ENCODE measurements at places on chromosomes 6 and 20.
A peak's percentile ranks its signal among the peaks of the same experiment; 100 is the strongest.

DNA sequence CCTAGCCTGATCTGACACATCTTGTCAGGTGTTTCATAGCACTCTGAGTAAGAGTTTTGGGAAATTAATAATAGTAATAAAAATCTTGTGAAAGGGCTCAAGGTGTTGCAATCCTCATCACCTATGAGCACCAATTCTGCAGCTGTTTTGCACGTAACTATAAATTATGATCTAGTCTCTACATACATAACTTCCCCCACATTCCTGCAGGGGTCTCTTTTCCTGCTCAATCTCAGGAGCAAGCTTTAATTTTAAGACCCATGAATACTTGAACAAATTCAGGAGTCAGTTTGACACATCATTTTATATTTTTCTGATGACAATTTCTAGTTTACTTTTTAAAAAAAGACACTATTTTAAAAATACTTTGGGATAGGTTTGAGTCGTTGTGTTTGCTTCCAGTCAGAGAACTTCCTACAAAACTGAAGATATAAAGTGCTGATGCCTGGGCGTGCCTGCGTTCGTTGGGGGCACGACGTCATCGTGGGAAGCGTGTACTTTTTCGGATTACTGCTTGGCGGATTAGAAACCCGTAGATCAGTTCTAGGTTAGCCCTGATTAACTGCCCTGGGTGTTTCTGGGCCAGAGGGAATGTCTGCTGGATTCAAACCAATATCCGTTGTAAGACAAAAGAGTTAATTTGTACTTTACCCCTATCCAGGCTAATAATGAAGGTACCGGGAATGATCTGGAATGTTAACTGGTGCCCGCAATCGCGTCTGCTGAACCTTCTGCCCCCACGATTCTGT, 1.0 kb upstream of the E2F3 start:
- peak; percentile 62 for DNase-seq

GRCh38 chr20:36128463-36129159, 25.9 kb upstream of the EPB41L1 start:
- DNase-seq: no peak

- DNase-seq: no peak
Measured at GRCh38 chr6:34829137-34829536, 37.3 kb downstream of the BLTP3A start.

DNA sequence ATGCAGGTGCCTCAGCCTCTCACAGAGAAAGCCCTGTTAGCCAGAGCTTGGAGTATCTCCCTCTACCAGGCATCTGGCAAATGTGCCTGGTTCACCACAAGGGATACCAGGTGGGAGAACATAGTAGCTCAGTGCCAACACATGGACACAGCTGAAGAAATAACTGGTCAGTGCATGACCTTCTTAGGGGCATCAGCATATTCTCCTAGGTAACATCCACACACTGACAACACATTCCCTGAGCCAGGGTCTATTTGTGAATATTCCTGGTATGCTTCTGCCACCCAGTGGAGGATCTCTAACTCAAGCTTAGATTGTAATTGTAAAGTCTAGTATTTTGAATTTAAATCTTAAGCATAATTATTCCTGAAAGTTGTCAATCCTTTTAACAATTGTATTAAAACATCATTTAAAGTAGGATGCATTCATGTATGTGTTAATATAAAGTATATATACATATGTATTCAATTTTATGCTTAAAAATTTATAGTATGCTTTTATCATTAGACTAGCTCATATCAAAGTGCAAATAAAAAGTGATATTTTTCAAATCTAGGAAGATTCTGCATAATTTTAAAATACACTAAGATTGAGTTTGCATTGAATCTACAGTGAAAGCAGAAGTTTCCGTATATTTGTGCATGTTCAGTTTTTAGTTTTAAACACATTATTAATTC, 45.3 kb upstream of the COL21A1 start:
- DNase-seq: no peak

DNA sequence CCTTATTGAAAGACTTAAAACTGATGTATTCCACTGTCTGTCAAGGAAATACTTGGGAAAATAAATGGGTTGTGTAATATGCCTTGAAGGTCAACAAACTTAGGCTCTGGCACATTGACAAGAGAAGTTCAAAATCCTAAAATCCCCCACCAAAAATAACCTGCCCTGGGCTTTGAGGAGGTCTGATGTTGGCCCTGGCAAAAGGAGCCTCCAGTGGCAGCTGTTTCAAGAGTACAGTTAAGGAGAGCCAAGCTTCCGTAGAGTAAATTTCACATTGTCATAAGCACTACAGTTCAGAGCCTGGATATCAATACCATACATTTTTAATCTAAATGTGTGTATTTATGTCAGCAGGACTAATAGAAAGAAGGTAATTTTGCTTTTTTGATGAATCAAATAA, 282.7 kb downstream of the EYA4 start:
- DNase-seq: no peak

DNA sequence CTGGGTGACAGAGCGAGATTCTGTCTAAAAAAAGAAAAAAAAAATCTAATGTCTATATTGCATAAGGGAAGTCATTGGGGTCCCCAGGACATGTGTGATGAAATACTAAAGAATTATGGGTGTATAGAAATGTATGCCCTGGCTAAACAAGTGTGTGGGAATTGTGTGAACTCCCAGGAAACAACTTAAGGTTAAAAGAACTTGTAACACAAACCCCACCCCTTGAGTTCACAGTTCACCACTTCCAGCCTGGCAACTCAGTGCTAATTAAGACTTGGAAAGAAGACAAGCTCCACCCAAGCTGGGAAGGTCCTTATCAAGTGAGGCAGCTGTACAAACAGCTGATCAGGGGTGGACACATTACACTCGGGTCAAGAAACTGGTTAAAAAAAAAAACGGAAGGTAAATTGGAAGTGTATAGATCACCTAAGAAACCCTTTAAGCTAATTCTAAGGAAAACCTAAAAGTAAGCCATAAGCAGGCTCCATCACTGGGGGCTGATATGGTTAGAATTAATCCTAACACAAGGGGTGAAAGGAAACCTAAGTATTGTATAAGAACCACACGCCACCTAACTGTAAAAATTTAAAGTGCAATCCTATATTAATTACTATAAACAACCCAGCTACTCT, 25.2 kb downstream of the HLA-A start:
- DNase-seq: no peak

DNA sequence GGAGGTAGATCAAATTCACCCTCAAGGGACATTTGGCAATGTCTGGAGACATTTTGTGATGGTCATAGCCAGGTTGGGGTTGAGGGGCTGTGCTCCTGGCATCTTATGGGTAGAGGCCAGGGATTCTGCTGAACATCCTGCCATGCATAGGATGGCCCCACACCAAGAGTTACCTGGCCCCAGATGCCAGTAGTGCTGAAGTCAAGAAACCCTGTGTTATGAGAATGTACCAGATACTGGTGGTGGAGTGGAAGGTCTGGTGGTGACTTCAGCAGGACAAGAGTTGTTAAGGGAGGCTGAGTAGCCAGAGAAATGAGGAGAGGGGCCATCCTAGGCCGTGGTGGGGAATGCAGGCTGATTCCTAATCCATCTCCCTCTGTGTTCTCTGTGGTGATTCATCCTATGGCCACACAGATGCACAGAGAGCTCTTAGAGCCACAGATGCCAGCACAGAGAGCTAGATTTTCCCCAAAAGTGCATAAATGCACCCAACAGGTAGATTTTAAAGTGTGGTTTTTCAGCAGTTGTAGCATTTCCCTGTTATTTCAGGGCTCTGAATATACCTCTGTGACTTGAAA, 43.6 kb downstream of the CDYL start:
- no peak for DNase-seq

DNA sequence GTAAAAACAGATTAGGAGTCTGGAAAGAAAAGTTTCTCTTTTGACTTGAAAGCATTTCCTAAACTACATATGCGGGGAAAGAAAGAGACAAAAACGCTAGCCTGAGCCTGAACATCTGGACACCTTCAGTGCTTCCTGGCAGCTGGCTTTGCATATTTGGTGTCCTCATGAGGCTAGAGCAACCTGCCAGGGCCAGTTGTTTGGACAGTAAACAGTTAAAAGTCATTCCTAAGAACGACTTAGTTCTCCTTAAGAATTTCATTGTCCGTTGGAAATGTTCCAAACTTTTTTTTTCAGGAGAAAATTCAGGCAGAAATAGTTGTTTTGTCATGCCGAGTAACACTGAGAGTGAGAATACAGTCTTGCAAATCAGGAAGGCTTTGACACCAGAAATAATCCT, 199.8 kb downstream of the SMOC2 start:
- DNase-seq: no peak

- DNase-seq: no peak
Measured at GRCh38 chr20:60000271-60001042, 42.2 kb downstream of the CDH26 start.

DNA sequence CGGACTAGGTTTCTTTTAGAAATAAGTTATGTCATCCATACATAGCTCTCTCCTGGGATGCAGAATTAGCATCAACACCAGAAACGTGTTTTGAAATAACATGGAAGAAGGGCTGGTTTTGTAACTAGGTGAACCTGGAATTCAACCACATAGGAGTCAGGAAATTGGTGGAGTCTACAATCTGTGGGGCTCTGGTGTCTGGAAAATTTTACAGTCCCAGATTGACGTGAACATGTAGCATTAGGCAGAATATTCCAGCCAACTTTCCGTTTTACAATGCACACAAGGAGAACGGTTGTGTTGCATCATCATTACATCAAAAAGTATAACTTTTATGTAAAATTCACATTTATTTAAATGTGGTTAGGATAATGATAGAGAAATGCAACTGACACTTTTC, 1.9 kb downstream of the KCNQ5 start:
- DNase-seq: no peak

DNA sequence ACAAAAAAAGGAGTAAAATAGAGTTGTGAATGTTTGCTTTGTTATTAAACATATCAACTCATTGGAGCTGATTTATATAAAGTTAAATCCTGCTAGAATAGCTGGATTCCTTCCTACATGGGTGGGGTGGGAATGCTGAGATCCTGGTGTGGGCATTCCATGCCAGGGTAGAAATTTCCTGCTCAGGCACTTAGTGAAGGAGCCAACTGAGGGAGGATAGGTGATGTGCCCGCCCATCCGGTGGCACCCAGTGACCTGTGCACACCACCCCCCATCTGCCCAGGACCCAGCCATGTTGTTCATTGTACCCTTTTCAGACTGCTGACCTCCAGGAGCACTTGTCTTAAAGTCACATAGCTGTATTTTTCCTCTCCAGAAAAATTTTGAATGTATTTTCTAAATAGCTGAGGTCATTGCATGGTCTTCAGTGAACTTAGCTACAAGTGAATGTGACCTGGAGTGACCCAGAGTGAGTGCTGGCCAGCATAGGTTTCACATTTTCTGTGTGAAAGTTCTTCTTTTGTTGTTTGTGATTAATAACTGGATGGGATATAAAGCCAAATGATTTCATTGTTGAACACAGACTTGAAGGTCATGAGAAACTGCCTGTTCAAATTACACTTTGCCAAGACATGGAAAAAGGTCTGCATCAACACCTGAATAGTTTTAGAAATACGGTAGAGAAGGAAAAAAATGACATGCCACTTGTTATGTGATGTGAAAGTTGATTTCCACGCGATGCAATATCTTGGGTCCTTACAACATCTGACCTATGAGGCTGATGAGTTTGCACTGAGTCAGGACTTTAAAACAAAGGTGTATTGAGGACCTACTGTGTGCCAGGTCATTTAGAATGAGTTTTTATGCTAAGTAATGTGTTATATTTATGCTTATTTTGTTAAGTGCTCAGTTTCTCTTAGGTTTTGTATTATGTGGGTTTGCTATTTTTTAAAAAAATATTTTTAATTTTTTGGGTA, 77.2 kb downstream of the UTRN start:
- no peak for DNase-seq

DNA sequence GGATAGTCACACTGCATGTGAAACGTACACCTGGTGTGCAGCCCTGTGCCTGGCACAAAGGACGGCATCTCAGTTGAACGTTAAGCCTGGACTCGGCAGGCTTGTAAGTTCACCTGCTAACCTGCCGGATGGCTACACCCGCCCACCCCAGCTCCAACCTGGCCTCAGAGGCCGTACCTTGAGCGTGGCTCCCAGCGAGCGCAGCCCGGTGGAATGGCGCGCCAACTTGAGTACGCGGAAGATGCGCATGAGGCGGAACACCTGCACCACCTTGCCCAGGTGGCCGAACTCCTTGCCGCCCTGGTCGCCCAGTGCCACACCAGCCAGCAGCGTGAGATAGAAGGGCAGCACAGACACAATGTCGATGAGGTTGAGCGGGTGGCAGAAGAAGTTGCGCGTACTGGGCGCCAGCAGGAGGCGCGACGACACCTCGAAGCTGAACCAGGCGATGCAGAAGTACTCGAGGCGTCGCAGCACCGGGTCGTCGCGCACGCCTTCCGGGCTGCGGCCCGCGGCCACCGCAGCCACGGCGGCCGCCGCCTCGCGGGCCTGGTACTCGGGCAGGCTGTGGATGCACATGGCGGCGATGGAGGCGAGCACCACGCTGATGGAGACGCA, 3.3 kb downstream of the KCNS1 start:
- peak; percentile 50 for DNase-seq

GRCh38 chr6:6893701-6894100, 214.1 kb upstream of the RREB1 start:
- DNase-seq: no peak

DNA sequence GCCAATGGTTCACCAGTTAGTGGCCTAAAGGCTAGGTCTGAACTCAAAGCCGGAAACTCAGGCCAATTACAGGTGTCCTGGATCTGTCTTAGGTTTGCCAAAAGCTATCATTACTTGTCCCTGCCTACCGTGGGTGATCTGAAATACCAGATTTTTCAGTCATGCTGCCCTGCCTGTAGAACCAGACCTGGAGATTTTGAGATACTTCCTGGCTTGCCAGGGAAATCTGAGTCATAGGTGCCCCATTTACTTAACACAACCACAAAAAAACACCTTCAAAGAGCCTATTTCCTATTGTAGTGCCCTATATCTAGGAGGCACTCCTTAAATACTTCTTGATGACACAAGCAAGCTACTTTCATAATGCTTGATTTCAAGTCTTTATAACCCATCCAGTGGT, 13.9 kb upstream of the RANBP9 start:
- peak; percentile 33 for DNase-seq

- DNase-seq: no peak
Measured at GRCh38 chr6:138086573-138087196, 20.5 kb downstream of the PERP start.

GRCh38 chr6:56204134-56204533, 43.2 kb downstream of the COL21A1 start:
- no peak for DNase-seq

DNA sequence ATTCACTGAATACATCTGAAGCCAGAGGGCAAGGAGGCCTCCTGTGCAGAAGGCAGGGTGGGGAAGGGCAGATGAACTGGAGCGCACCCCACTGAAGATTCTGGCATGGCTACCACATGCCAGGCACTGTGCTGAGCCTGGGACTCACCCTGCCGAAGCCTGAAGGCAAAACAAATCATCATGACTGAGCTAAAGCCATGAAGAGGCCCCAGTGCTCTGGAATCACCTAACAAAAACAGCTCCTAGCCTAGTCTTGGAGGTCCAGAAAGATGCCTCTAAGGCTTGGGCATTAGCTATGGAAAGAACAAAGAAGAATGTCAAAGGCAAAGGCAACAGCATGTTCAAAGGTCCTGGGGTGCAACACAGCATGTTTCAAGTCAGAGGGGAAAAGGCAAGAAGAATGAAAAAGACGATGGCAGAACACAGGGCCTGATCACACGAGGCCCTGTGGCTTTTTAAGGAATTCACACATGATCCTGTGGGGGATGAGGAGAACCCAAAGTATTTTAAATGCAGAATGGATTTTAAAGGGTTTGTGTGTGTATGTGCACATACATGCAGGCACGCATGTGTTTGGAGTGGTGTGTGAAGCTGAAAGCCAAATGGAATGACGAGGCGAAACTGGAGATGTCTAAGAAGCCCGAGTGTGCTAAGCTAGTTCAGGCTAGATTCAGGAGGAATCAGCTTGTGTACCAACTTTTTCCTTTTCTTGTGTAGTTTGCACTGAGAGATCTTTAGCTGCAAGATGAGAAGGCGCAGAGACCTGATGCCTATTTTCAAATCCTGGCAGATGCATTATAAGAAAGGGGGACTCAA, 261.4 kb downstream of the ZNF217 start:
- no peak for DNase-seq

All from stimulated activated naive CD8-positive, alpha-beta T cell treated with anti-CD3 and anti-CD28 coated beads, Interleukin-15, Interleukin-2, amounts not matched to agents 100 U/mL and 50 U/mL, for 24 hours (primary cell).